ENCODE measurements at places on chromosomes 3 and 15.

DNA sequence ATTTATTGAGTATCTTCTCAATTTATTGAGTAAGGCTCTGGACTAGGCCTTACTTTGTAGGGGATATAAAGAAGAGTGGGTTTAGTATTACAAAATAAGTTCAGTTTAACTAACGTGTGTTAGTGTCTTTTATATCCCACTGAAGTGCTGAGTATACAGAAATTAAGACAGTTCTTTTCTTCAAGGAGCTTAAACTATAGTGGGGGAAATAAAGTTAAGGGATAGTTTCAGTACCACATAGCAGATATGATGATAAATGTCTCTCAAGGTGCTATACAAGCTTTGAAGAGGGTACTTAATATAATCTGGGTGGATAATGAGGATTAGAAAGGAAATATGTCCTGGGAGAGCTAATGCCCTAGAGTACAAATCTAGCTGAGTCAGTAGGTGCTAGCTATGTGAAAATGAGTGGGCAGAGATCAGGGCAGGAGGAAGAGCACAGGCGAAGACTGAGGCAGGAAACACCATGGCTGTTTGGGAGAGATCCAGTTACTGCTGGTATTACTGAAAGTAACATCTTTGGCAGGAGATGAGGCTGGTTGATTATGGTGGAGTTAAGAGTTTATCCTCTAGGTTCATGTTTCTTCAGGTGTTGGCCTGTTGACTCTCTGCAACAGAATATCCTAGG is 46.0 kb downstream of the TEX9 start:
- DNase-seq = no peak

- DNase-seq = no peak
Measured at GRCh38 chr3:11668243-11669235, 24.8 kb upstream of the VGLL4 start.

DNA sequence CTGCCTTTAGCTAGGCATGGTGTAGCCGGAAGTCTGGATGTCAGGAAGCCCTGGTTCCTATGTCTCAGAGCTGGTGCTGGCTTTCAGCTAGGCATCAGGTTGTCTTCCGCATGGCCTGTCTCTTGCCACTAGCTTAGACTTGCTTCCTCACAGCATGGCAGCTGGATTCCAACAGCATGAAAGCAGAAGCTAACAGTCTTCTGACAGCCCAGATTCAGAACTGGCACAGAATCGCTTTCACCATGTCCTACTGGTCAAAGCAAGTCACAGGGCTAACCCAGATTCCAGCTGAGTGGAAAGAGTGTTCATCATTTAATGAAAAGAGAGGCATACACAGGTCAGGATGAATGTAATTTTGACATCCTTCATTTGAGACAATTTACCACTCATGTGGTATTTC is 1050.5 kb downstream of the ROBO2 start:
- no peak for DNase-seq

DNA sequence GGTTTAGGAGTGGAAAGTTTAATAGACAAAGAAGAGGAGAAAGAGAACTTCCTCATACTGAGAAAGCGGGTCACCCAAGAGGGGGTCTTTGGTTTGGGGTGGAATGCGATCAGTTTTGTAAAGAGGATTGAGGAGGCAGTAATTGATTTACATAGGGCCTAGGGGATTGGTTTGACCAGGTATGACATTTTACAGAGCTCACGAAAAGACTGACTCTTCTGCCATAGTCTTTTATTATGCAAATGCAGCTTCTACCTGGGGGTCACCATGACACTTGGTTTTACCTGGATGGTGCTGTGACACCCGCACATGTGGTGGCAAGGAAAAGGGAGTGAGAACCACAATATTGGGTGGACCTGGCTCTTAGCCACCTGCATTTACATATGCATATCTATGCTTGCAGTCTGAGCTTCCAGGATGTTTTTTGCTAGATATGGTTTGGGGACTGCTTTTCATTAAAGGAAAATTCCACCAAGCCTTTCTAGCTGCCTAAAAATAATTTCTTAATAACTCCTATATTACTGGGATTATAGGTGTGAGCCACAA is 6.9 kb upstream of the NME9 start:
- no peak for DNase-seq

DNA sequence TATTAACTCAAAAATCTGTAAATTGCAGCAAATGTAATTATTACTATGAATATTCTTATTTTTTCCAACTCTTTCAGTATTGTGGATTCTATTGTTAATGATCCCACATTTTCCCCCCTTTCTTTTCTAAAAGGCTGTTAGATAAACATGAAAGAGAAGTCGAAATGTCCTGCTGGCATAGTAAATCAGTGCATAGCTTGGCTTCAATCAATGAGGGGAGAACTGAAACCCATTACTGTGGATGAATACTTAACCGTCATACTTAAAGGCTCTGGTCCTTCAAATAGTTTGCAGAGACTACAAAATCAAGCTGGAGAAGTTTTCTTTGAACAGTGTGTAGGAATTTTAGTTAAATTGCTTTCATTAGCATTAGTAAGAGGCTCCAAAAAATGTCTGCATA is 667.9 kb downstream of the CADM2 start:
- DNase-seq = no peak

DNA sequence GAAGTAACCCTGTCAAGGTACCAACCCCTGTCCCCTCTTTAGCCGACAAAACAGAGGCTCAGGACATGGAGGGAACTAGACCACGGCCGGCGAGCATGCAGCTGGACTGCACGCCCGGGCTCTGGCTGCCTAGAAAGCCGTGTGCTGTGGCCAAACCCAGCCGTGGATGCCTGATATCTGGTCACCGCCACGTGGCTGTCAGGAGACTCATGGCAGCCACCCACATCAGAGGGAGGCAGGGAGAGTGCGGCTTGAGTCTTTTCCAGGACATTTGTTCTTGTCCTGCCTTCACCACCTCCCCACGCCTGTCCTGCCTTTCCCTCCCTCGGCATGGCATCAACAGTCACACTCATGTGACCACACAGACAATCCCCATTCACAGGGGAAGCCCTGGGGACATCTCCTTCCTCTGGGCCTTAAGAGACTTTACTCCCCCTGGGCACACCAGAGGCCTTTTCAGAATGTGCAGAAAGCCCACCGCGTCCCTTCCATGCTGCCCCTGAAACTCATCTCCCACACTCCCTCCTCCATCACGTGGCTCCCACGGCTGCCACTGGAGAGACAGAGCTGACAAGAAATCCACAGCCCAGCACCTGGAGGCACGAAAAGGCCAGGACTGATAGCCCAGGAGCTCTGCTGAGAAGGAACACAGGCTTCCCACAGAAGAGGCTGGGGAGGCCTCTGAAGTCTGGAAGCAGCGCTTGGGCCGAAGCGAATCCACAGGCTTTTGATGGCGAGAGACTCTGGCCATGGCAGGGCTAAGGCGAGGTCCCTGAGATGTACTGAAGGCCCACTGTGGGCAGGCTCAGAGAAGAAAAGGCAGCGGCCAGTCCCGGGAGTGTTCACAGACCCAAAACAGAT is 71.2 kb upstream of the IQSEC1 start:
- no peak for DNase-seq

Data from stimulated activated CD4-positive, alpha-beta T cell treated with anti-CD3 and anti-CD28 coated beads, TNF-alpha, amount 100 ng/mL, for 1 hour (primary cell).